HT-29 (cell line): ENCODE measurements at places on chromosomes 7 and 10.

GRCh38 chr10:12419262-12419847, 70.0 kb downstream of the CAMK1D start:
- DNase-seq, result peak; percentile 5

DNA sequence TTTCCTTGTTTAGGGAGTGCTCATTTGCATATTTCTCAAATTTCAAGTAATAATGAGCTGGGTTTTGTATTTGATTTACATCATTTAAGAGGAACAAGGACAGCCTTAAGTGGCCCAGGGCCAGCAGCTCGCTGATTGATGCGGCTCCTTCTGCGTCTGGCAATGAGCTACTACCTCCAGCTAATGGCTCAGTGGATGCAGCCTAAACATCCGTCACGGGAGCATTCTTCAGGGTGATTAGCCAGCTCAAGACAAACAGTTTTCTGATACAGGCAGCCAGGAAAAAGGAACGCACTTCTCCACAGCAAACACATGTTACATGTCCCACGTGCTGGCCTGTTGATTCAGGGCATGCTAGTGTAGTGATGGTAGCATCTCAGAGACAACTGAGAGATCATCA, 169.3 kb upstream of the TCERG1L start:
- DNase-seq, result no peak

DNA sequence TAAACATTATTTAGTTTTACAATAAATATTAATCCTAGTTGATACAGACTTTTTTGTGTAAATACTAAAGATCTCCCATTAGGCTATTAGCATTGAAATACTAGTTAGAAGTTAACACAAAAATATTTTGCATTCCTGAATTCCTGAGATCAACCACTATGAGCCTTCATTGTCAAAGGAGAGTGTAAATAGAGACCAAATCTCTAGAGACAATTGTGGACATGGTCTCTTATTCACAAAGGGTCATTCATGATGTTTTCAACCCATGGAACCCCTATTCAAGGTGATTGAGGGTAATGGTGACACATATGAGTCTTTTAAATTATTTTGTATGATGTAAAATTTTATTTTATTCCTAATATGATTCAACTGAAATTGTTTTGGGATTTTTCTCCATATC, 1454.8 kb upstream of the LRRTM3 start:
- no peak for DNase-seq

DNA sequence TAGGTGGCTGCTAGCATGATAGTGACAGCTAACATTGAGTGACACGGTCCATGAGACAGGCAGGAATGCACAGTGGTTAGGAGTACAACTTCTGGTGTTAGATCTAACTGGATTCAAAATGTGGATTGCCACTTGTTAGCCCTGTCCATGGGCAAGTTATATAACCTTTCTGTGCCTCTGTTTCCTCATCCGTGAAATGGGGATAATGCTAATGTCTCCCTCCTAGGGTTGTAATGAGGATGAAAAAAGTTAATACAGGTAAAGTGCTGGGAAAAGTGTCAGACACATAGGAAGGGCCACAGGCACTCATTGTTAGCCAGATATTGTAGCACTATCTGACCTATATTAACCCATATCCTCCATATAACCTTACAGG, 41.8 kb downstream of the TACR2 start:
- no peak for DNase-seq

GRCh38 chr7:33892945-33893344, 12.4 kb upstream of the BMPER start:
- DNase-seq, result no peak
